Hematopoietic multipotent progenitor cell treated with erythropoietin and hydrocortisone succinate and interleukin-3 and kit ligand, for 15 days (in vitro differentiated cells): ENCODE measurements at places on chromosomes 7 and 10.

GRCh38 chr7:124379296-124379695 lies 346.4 kb upstream of the TMEM229A start:
- DNase-seq, result no peak

DNA sequence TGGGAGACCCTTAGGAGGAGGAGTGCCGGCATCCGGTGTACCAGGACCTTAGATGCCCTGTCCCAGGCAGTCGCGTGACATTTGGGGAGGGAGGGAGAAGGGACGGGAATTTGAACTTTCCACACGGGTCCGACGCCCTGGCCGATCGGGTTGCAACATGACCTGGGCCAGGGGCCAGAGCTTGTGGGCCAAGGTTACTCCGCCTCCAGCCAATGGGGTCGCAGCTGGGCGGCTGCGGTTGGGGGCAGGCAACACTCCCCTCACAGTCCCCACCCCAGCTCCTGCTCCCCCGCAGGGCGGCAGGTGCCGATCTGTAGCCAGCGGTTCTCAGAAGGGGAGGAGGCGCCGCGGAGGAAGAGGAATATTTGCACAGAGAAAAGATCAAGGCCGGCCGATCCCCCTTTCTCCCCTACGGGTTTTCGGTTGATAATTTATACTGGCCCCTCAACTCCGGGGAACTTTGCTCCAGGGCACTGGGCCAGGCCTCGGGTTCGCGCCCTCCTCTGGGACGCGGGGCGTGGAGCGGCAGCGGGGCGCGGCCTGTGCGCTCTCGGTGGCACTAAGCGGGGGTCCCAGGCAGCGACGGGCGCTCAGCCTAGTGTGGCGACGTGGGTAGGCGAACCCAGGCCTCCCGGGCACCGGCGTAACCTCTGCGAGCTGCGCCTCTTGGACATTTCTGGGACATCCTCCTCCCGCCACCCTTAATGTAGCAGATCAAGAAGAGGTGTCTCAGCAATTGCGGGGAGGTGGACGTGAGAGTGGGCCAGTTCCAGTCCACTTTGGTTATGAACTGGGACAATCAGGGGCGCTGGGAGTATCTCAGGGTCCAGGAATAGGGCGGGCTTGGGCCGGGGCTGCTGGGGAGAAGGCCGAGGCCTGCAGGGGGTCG lies 1.2 kb downstream of the MLXIPL start:
- no peak for DNase-seq

- DNase-seq, result no peak
Measured at GRCh38 chr10:124280916-124281315, 137.8 kb downstream of the OAT start.

GRCh38 chr10:24519950-24520349 lies 203.7 kb downstream of the ARHGAP21 start:
- no peak for DNase-seq

- no peak for DNase-seq
Measured at GRCh38 chr7:111873963-111874690, 311.8 kb upstream of the IMMP2L start.

- DNase-seq, result no peak
Measured at GRCh38 chr7:80415114-80415513, 96.8 kb downstream of the GNAT3 start.
